ENCODE measurements at places on chromosomes 7 and 10. TPM values are rescaled to one million over a fixed set of nuclear protein-coding genes. Genes with fewer than 3 reads are reported as not detected.

DNA sequence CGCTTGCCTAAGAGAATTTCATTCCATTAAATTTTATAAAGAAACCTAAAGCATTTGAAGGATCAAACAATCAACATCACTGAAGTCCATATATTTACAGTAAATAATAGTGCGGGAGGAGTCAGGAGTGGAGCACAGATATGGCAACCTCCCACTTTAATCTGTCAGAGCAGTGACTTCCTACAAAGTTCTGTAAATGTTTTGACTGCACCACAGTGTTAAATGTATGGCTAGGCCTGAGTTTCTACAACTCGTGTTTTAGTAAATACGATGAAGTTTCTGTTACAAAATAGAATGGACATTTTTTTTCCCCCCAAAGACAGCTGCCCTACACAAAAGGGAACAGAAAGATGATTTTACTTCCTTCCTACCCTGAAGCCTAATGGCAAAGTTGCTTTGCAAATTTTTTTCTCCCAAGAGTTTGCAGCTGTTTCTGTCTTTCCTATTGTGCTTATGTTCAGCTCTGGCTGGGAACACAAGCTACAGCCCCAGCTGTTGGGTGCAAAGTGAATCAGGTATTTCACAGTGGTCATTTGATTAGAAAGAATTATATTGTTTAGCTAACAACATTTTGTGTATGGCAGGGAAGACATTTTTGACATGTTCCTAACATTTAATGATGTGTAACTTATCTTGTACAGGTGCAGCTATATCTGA lies 62.1 kb downstream of the MET start:
- no peak for DNase-seq

- peak; percentile 30 for DNase-seq
Observed at GRCh38 chr7:22350466-22351328, 6.3 kb downstream of the RAPGEF5 start.

The NKX1-2 gene
- 2.9 TPM for total RNA-seq

DNA sequence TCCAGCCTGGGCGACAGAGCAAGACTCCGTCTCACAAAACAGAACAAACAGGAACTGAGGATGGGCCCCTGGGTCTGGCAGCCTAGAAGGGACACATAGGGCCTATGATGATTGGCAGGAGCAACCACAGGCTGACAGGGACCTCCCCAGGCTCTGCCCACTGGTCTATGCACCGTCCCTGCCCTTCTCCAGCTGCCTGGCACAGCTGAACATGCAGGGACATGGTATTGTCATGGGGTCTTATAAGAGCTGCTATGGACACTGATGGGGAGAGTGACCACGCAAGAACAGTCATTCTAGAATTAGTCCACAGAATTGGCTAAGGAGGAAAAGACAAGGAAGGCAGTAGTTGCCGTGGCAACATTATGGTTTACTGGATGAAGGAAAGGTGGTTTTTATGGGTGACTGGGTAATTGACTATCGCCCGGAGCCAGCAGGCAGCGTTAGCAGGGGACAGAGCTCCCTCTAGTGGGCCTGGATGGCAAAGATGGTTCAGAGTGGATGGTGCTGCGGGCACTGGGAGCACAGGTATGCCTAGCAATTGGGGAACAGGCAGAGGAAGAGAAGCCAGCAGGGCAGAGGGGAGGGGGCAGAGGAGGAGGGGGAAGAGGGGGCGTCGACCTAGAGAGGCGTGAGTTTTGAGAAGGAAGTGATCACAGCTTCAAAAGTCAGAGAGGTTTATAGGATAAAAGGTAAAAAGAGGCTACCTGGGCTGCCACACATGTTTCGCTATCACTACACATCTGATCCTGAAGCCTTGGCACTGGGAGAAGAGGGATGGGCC lies 7.8 kb upstream of the TRIM56 start:
- peak; percentile 96 for DNase-seq

The AFAP1L2 gene
- total RNA-seq, result 35.4 TPM
